Type B pancreatic cell (in vitro differentiated cells): ENCODE measurements at places on chromosomes 2 and 18.

- H3K4me3 ChIP-seq = peak overlapping the region; percentile 99
- DNase-seq = no peak
- peaks cover 13% of the 10 kb centered on the region for H3K4me1 ChIP-seq
- no peak overlapping the region for H3K27ac ChIP-seq
- H3K36me3 ChIP-seq = no peaks in the 10 kb centered on the region
- peaks cover 39% of the 10 kb centered on the region for H3K27me3 ChIP-seq
Measured at GRCh38 chr2:60554074-60554645, 706 bp upstream of the BCL11A start.

DNA sequence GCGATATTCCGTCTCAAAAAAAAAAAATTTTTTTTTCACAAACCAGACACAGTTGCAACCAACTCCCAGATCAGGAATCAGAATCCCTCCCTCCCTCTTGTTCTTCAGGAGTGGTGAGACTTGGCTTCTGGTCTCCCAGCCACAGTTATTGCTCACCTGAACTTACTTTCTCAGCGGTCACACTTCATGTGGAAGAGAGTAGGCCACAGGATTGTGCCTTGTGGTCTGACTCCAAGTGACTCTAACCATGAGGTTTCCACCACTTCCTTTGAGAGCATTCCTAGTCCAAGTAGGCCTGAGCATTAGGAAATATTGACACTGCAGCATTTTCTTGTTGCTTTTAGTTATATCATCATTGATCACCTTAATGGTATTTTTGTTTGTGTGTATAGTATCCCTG, 12.1 kb downstream of the FMNL2 start:
- H3K36me3 ChIP-seq = peaks cover 24% of the 10 kb centered on the region
- H3K27me3 ChIP-seq = no peaks in the 10 kb centered on the region
- peaks cover 13% of the 10 kb centered on the region for H3K4me1 ChIP-seq
- no peak for DNase-seq

GRCh38 chr18:23924813-23925212, 89.7 kb upstream of the TTC39C start:
- no peak for DNase-seq
- no peaks in the 10 kb centered on the region for H3K36me3 ChIP-seq
- peaks cover 16% of the 10 kb centered on the region for H3K4me1 ChIP-seq
- peaks cover 12% of the 10 kb centered on the region for H3K27me3 ChIP-seq
- H3K4me3 ChIP-seq = no peak overlapping the region

- H3K4me1 ChIP-seq = no peaks in the 10 kb centered on the region
- H3K27ac ChIP-seq = no peak overlapping the region
- H3K36me3 ChIP-seq = no peaks in the 10 kb centered on the region
- H3K4me3 ChIP-seq = no peak overlapping the region
- no peak for DNase-seq
Measured at GRCh38 chr2:74267068-74267467, 68.7 kb downstream of the MTHFD2 start.

GRCh38 chr2:153488072-153488471, 9.5 kb upstream of the RPRM start:
- H3K4me3 ChIP-seq = no peak overlapping the region
- no peak overlapping the region for H3K27ac ChIP-seq
- H3K36me3 ChIP-seq = no peaks in the 10 kb centered on the region
- H3K27me3 ChIP-seq = peaks cover 7% of the 10 kb centered on the region
- DNase-seq = no peak

DNA sequence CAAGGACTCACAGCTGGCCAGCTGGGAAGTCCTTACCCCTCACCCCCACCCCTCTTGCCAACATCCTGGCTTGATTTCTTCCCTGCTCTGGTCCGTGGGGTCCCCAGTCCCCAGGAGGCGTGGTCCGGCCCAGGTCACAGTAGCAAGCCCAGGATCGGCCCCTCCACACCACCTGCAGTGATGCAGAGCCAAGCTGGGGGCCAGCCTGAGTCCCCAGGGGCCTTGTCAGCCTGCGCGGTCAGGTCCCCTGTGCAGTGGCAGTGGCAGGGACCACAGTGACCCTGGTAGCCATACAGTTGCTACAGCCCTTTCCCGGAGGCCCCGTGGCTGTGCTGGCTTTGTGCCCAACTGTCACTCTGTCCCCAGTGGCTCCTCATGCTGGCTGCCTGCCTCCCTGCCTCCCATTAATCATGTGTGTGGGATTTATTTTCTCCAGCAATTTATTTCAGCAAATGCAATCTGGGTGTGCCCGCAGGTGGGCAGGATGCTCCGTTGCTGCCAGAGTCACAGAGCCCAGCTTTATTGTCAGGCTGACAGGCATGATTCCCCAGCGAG, 8.8 kb upstream of the PRSS56 start:
- H3K4me1 ChIP-seq = peaks cover 6% of the 10 kb centered on the region
- peaks cover 35% of the 10 kb centered on the region for H3K27me3 ChIP-seq

GRCh38 chr18:73220663-73221062, 352.9 kb upstream of the NETO1 start:
- H3K27me3 ChIP-seq = no peaks in the 10 kb centered on the region
- H3K4me3 ChIP-seq = no peak overlapping the region
- no peaks in the 10 kb centered on the region for H3K36me3 ChIP-seq

DNA sequence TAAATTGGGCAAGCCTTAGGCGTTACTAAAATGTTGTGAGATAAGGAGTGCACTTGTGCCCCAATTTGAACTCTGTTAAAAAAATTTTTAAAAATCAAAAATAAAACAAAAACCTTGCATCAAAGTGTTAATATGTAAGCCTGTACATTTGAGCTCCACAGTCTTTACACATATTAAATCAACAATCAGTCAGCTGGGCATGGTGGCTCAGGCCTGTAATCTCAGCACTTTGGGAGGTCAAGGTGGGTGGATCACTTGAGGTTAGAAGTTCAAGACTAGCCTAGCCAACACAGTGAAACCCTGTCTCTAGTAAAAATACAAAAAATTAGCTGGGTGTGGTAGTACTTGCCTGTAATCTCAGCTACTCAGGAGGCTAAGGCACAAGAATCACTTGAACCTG, 16.3 kb downstream of the TMEM17 start:
- H3K4me1 ChIP-seq = peaks cover 13% of the 10 kb centered on the region
- no peak for DNase-seq
- no peak overlapping the region for H3K4me3 ChIP-seq
- H3K27ac ChIP-seq = no peak overlapping the region

GRCh38 chr2:111111101-111111755, 9.5 kb upstream of the BCL2L11 start:
- H3K36me3 ChIP-seq = no peaks in the 10 kb centered on the region
- no peak for DNase-seq
- no peaks in the 10 kb centered on the region for H3K4me1 ChIP-seq
- H3K4me3 ChIP-seq = no peak overlapping the region
- no peak overlapping the region for H3K27ac ChIP-seq

DNA sequence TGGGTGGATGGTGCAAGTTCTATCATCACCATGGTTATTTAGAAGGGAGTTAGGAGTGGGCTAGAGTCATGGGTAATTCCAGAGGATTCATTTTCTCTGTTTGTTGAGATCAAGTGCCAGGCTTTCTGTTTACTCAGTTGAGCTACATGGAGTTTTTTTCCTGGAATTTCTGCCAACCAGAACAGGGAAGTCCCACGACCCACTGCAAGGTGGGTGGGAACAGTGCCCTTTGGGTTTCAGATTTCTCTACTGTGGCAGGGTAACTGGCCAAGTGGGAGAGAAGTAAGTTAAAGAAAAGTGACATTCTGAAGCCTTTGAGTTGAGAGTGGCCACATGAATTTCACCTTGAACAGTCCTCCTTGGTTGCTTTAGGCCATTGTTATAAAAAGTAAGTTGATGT, 138.9 kb downstream of the SLC39A10 start:
- no peaks in the 10 kb centered on the region for H3K27me3 ChIP-seq
- H3K4me1 ChIP-seq = no peaks in the 10 kb centered on the region
- peaks cover 5% of the 10 kb centered on the region for H3K36me3 ChIP-seq
- DNase-seq = no peak
- no peak overlapping the region for H3K4me3 ChIP-seq

- H3K4me1 ChIP-seq = peaks cover 12% of the 10 kb centered on the region
- peak overlapping the region; percentile 94 for H3K27ac ChIP-seq
- H3K4me3 ChIP-seq = peak overlapping the region; percentile 99
- DNase-seq = no peak
Measured at GRCh38 chr2:113755035-113755834, 1.2 kb downstream of the SLC35F5 start.

GRCh38 chr2:195582188-195582587, 74.8 kb upstream of the SLC39A10 start:
- DNase-seq = no peak
- H3K27ac ChIP-seq = no peak overlapping the region
- H3K36me3 ChIP-seq = no peaks in the 10 kb centered on the region
- no peak overlapping the region for H3K4me3 ChIP-seq
- H3K4me1 ChIP-seq = peaks cover 3% of the 10 kb centered on the region

DNA sequence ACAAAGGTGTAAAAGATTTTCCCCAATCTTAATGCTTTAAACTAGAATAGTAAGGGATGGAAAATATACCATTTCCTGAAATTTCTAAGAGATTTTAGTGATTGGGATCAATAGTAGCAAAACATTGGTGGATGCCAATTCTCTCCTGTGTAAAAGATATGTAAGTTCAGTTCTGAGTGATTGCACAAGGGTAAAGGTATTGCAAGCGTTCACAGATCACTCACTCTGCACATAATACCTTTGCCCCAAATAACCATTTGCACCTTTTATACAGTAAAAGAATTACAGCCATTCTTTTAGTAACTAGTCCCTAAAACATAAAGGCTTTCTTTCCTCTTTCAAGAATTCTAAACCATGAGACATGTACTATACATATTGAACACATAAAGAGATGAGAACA, 13.0 kb upstream of the ZCCHC2 start:
- no peak overlapping the region for H3K4me3 ChIP-seq
- no peak overlapping the region for H3K27ac ChIP-seq
- no peak for DNase-seq
- no peaks in the 10 kb centered on the region for H3K36me3 ChIP-seq
- H3K27me3 ChIP-seq = no peaks in the 10 kb centered on the region

DNA sequence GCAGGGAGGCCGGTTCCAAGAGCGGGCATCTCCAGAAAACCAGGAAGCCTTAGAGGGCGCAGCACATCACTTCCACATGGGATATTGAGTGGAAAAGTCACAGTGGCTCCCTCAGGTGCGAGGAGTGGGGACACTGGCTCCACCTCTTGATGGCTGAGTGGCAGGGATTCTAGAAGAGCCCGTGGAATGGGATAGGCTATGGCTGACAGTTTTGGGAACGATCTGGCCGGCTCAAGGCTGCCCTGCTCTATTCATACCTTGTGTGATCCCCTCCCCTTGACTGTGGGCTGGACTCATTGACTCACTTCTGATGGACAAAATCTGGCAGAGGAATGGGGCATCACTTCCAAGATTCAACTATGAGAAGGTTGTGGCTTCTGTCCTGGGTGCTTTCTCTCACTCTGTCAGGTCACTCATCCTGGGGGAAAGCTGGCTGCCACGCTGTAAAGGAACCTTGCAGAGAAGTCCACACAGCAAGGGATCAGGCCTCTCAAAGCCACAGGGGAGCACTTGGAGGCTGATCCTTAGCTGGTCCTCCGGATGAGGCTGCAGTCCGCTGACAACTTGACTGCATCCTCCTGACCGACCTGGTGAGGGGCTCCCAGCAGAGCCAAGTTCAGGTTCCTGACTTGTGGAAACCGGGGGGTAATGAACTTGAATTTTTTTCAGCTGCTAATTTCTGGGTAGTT, 46.7 kb upstream of the HS6ST1 start:
- no peaks in the 10 kb centered on the region for H3K27me3 ChIP-seq
- peak overlapping the region; percentile 55 for H3K27ac ChIP-seq
- no peak for DNase-seq
- H3K4me3 ChIP-seq = no peak overlapping the region
- no peaks in the 10 kb centered on the region for H3K36me3 ChIP-seq
- H3K4me1 ChIP-seq = peaks cover 56% of the 10 kb centered on the region

DNA sequence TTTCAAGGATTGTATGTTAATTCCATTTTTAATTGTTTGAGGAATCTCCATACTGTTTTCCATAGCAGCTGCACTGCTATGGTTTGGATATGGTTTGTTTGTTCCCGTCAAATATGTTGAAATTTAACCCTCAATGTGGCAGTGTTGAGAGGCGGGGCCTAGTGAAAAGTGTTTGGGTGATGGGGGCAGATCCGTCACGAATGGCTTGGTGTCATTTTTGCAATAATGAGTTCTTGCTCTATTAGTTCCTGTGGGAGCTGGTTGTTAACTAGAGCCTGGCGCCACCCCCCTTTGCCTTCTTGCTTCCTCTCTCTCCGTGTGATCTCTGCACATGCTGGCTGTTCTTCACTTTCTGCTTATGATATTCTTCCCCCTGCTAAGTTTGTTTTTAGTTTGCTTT, 71.4 kb upstream of the LDLRAD4 start:
- DNase-seq = no peak
- no peaks in the 10 kb centered on the region for H3K36me3 ChIP-seq
- H3K27ac ChIP-seq = no peak overlapping the region
- H3K4me3 ChIP-seq = no peak overlapping the region
- no peaks in the 10 kb centered on the region for H3K4me1 ChIP-seq
- H3K27me3 ChIP-seq = peaks cover 11% of the 10 kb centered on the region

DNA sequence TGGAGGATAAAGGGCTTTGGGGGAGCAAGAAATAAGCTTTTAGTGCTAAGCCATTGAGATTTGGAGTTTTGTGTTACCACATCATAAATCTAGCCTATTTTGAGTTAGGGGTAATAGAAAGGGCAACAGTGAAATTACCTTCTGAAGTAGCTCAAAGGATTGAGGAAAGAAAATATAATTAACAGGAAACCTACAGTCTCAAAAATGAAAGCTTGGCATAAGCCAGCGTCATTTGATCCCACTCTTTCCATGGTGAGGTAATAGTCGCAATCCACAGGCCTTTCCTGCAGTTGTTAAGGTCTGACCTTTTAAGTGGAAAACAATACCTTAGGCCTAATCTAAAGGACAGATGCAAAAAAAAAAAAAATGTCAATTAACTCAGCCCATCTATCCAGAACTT, 182.7 kb downstream of the UXS1 start:
- peaks cover 10% of the 10 kb centered on the region for H3K4me1 ChIP-seq
- no peaks in the 10 kb centered on the region for H3K36me3 ChIP-seq
- DNase-seq = no peak

- no peaks in the 10 kb centered on the region for H3K27me3 ChIP-seq
- no peak overlapping the region for H3K4me3 ChIP-seq
- H3K36me3 ChIP-seq = no peaks in the 10 kb centered on the region
- H3K27ac ChIP-seq = peak overlapping the region; percentile 25
Measured at GRCh38 chr2:85503851-85504777, 34.9 kb upstream of the MAT2A start.

DNA sequence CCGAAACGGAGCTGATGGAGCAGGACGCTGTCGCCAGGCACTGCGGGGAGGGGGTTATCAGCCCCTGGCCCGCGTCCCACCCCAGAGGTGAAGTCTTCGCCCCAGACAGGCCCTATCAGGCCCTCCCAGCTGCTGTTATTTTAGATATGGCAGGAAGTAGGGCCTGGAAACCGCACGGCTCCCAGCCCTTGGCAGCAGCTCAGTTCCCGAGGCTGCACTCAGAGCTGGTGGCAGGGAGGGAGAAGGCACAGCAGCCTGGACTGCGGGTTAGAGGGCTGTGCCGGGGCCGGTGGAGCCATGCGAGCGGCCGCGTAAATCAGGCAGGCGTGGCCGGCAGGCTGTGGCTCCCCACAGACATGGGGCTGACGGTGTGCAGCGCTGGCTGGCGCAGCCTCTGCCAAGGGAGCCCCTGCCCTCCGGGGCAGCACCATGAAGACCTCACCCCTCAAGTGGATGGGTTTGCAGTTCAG, 111.4 kb downstream of the NFATC1 start:
- H3K27ac ChIP-seq = no peak overlapping the region
- H3K4me3 ChIP-seq = no peak overlapping the region
- H3K36me3 ChIP-seq = no peaks in the 10 kb centered on the region
- DNase-seq = peak; percentile 62
- no peaks in the 10 kb centered on the region for H3K4me1 ChIP-seq

GRCh38 chr2:32058130-32058529, 5.2 kb upstream of the SPAST start:
- H3K27ac ChIP-seq = no peak overlapping the region
- DNase-seq = no peak
- peaks cover 8% of the 10 kb centered on the region for H3K4me1 ChIP-seq
- no peaks in the 10 kb centered on the region for H3K27me3 ChIP-seq
- no peaks in the 10 kb centered on the region for H3K36me3 ChIP-seq
